ENCODE measurements at places on chromosomes 11 and 22. TPM values are rescaled to one million over a fixed set of nuclear protein-coding genes. Genes with fewer than 3 reads are reported as not detected.
A peak's percentile ranks its signal among the peaks of the same experiment; 100 is the strongest.

Gene RFPL2
- not detected for total RNA-seq

Gene ALX4
- not detected for total RNA-seq

Gene ARHGEF17
- total RNA-seq, result 35.5 TPM

Gene CNTN5
- not detected for total RNA-seq

Gene SLC43A1
- 30.7 TPM for total RNA-seq

Gene SERHL2
- 1.1 TPM for total RNA-seq

Gene RAB1B
- 183 TPM for total RNA-seq

Gene NXPE4
- not detected for total RNA-seq

GRCh38 chr22:17941471-17942406 is 82.6 kb downstream of the MICAL3 start:
- no peaks in the 10 kb centered on the region for H3K36me3 ChIP-seq
- peaks cover 65% of the 10 kb centered on the region for H3K4me1 ChIP-seq
- no peak overlapping the region for H3K27ac ChIP-seq
- no peaks in the 10 kb centered on the region for H3K27me3 ChIP-seq

DNA sequence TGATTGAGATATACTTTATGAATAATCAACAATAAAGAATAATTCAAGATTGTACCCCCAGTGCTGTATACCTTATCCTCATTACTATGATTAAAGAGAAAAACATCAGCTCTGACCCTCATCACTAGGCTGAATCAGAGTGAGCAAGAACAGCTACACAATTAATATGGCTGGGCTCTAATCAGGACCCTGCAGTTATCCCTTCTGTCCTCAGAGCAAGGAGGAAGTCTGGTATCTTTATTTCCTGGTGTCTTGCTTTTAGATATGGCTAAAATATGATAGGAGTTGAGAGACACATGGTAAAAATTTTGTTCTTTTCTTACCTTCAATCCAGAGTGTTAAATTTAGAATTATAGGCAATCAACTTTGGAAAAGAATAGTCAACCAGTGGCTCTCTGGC is 28.6 kb upstream of the GAB2 start:
- H3K36me3 ChIP-seq, result no peaks in the 10 kb centered on the region
- H3K4me3 ChIP-seq, result no peak overlapping the region
- DNase-seq, result no peak
- H3K27ac ChIP-seq, result no peak overlapping the region
- no peaks in the 10 kb centered on the region for H3K4me1 ChIP-seq

DNA sequence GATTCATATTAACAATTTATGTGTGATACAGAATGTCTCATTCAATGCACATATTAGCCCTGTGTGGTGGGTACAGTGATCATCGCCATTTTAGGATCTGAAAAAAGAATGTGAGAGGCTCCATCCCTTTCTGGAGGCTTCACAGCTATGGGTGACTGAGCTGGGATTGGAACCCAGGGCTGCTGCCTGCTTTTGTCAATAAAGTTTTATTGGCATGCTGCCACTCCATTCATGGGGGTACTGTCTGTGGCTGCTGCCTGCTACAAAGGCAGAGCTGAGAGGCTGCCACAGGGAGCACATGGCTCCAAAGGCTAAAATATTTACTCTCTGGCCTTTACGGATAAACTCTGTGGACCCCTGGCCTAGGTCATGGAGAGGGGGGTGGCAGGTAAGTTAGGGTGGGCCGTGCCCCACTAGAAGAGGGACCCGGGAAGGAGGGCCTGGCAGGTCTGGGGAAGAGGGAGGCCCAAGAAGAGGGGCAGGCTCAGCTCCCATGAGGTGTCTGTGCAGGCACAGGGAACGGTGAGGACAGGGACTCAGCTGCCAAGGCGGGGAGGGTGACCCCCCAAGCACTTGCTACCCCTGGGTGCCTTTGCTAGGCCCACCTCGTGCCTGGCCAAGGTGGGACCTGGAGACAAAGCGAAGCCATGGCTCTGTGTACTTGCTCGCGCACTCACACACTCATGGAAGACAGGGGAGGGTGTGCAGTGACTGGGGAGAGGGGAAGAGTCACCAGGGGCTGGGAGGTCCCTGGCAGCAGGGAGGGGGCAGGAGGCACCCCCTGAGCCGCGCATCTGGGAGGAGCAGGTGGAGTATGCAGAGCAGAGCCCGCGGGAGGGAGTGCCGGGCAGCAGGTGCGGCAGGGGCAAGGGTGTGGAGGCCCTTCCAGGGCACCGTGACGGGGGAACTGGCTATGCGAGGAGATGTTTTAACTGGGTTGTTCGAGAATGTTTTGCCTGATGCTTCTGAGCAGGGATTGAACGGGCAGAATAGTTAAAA is 335.3 kb downstream of the CTTN start:
- no peak overlapping the region for H3K27ac ChIP-seq
- H3K27me3 ChIP-seq, result no peaks in the 10 kb centered on the region
- H3K4me3 ChIP-seq, result no peak overlapping the region
- no peaks in the 10 kb centered on the region for H3K36me3 ChIP-seq

DNA sequence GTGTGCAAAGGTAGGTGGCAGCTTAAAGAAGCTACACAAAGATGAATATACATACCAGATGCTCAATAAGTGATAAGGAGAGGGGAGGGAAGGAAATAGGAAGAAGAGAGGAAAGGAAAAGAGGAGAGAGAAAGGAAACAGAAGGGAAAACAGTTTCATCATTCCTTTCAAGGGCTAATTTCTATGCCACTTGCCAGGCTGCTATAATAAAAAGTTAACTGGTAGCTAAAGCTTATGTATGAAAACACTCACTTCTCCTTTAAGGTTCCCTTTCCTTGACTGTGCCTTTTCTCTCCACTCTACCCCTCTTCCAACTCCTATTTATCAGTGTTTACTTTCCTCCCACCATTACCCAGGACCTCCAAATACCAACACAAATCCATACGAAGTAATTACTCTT is 347.9 kb downstream of the DLG2 start:
- no peak for DNase-seq
- H3K4me1 ChIP-seq, result no peaks in the 10 kb centered on the region
- H3K27ac ChIP-seq, result no peak overlapping the region
- H3K27me3 ChIP-seq, result no peaks in the 10 kb centered on the region
- H3K36me3 ChIP-seq, result no peaks in the 10 kb centered on the region
- no peak overlapping the region for H3K4me3 ChIP-seq

DNA sequence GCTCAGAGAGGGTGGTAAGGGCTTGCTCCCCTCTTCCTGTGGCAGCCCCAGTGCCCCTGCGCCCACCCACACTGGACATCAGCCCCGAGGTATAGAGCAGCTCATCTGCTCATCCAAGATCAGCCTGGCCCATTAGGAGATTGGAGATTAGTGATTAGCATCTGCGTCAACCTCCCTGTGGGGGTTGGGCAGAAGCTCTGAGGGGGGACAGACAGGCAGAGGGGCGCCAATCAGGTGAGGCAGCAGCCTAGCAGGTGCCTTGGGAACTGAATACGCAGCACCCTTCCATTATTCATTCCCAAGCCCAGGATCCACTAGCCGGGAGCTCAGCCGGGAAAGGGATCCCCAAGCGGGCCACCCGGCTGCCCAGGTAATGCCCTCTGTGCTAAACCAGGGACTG is 11.0 kb downstream of the SMTN start:
- DNase-seq, result no peak
- no peaks in the 10 kb centered on the region for H3K27me3 ChIP-seq
- H3K4me1 ChIP-seq, result no peaks in the 10 kb centered on the region
- H3K27ac ChIP-seq, result no peak overlapping the region
- H3K4me3 ChIP-seq, result no peak overlapping the region
- H3K36me3 ChIP-seq, result peaks cover 81% of the 10 kb centered on the region

GRCh38 chr11:59716051-59716450 is 2.4 kb upstream of the OR10V1 start:
- no peaks in the 10 kb centered on the region for H3K36me3 ChIP-seq
- no peak overlapping the region for H3K4me3 ChIP-seq
- no peak overlapping the region for H3K27ac ChIP-seq
- H3K27me3 ChIP-seq, result no peaks in the 10 kb centered on the region
- DNase-seq, result no peak

DNA sequence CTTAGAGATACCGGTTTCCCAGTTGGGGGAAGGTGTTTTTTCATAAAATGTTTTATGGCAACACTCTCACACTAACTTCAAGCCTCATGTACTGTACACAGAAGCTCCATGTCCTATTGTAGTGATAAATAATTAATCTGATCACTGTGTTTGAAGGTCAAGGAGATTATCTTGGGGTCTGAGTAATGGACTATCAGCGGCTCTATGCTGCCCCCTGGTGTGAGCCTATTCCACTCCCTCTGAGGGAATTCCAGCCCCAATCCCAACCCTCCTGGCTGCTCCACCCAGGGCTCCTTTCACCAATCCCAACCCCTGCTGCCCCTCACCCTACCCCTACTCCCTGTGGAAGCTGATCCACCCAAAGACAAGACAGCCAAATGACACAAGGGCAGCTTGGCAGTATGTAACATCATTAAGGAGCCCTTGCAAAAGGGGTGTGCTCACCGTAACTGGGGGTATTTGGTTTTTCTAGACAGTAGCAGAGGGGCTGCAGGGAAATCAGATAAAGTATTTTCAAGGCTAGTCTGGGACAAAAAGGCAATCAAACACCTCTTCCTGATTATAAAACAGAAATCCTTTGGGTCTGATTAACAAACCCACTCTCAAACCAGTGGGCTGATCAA is 22.3 kb downstream of the HPS4 start:
- DNase-seq, result peak; percentile 57
- H3K4me1 ChIP-seq, result peaks cover 6% of the 10 kb centered on the region
- no peaks in the 10 kb centered on the region for H3K27me3 ChIP-seq
- H3K27ac ChIP-seq, result no peak overlapping the region

GRCh38 chr22:19984201-19984753 is 32.3 kb downstream of the ARVCF start:
- peak; percentile 85 for DNase-seq
- no peaks in the 10 kb centered on the region for H3K27me3 ChIP-seq
- no peaks in the 10 kb centered on the region for H3K36me3 ChIP-seq
- H3K4me3 ChIP-seq, result no peak overlapping the region
- H3K27ac ChIP-seq, result no peak overlapping the region
- peaks cover 8% of the 10 kb centered on the region for H3K4me1 ChIP-seq

- no peak overlapping the region for H3K27ac ChIP-seq
- H3K4me1 ChIP-seq, result no peaks in the 10 kb centered on the region
- H3K27me3 ChIP-seq, result no peaks in the 10 kb centered on the region
- DNase-seq, result no peak
- no peaks in the 10 kb centered on the region for H3K36me3 ChIP-seq
- H3K4me3 ChIP-seq, result no peak overlapping the region
Observed at GRCh38 chr11:84887055-84887629, 740.0 kb downstream of the DLG2 start.

DNA sequence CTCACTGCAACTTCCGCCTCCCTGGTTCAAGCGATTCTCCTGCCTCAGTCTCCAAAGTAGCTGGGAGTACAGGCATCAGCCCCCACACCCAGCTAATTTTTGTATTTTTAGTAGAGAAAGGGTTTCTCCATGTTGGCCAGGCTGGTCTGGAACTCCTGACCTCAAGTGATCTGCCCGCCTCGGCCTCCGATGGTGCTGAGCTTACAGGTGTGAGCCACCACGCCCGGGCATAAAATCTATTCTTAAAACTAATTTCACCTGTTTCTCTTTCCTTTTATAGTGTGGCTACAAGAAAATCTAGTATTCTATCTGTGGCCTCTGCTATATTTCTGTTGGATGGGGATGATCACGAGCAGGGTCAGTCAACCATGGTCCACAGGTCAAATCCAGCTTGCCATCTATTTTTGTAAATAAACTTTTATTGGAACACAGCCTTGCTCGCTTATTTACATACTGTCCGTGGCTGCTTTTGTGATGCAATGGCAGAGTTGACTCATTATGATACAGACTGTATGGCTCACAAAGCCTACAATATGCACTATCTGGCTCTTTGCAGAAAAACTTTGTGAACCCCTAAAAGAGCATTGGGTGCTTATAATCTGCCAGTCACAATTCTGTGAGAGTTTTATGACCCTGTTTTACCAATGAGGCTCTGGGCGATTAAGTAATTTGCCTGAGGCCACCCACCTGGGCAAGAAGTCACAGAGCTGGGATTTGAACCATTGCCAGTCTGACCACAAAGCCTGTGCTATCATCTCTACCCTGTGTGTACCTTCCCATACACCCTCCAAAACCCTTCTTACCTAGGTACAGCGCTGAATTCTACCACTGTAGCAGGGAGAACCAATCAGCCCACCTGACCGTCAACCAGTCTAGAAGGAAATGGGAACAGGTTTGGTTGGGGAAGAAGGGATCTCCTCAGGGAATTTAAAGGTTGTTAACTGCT is 28.3 kb downstream of the SLC1A2 start:
- peaks cover 12% of the 10 kb centered on the region for H3K4me1 ChIP-seq
- H3K27ac ChIP-seq, result no peak overlapping the region
- no peak for DNase-seq
- no peak overlapping the region for H3K4me3 ChIP-seq
- H3K36me3 ChIP-seq, result no peaks in the 10 kb centered on the region

- no peak overlapping the region for H3K27ac ChIP-seq
- H3K36me3 ChIP-seq, result no peaks in the 10 kb centered on the region
- H3K4me3 ChIP-seq, result no peak overlapping the region
- no peak for DNase-seq
Observed at GRCh38 chr11:64502634-64503033, 88.4 kb upstream of the SLC22A12 start.

DNA sequence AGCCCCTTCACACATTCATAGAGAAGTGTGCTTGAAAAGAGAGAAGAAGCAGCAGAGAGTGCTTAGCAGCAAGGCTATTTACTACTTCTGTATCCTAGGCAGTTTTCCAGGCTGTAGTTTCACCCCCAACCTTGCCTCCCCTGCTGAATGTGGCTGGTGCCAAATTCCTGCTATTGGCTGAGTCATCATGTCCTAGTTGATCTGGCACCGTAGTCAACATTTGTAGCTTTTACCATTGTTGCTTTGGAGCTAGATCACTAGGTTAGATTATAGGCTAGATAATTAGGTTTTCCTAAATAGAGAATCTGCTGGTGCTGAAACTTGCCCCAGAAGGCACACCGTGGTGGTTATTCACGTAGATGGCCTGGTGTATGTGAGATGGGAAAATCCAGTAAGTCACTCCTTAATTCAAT is 32.7 kb downstream of the ARHGAP42 start:
- H3K4me1 ChIP-seq, result peaks cover 7% of the 10 kb centered on the region
- peak; percentile 91 for DNase-seq
- H3K27me3 ChIP-seq, result no peaks in the 10 kb centered on the region
- H3K27ac ChIP-seq, result peak overlapping the region; percentile 36

DNA sequence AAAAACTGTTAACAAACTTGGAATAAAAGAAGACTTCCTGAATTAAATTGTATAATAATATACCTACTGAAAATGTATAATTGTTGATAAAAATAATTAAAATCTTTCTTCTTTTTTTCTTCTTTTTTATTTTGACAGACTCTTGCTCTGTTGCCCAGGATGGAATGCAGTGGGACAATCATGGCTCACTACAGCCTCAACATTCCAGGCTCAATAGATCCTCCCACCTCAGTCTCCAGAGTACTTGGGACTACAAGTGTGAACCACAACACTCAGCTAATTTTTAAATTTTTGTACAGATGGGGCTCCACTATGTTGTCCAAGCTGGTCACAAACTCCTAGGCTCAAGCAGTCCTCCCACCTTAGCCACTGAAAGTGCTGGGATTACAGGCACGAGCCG is 1063.8 kb upstream of the CNTN5 start:
- no peaks in the 10 kb centered on the region for H3K4me1 ChIP-seq
- no peak for DNase-seq
- H3K4me3 ChIP-seq, result no peak overlapping the region
- no peaks in the 10 kb centered on the region for H3K27me3 ChIP-seq

Measured in adrenal gland (tissue), 19 donors.